Vagina (tissue), 2 donors: ENCODE measurements at places on chromosomes 7 and 10.

GRCh38 chr7:2452074-2452507 lies 24.1 kb downstream of the GRIFIN start:
- DNase-seq, result no peak

DNA sequence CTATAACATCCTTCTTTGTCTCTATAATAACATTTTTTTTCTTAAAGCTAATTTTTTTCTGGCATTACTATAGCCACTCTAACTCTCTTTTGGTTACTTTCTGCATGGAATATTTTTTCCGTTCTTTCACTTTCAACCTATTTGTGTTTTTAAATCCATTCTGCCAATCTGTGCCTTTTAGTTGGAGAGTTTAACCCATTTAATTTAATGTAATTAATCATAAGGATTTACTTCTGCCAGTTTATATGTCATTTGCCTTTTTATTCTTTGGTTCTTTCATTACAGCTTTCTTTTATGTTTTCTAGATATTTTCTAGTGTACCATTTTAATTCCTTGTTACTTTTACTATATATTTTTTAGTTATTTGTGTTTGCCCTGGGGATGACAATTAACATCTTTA lies 78.6 kb downstream of the TMEM270 start:
- DNase-seq, result no peak

- DNase-seq, result no peak
These were observed 234.1 kb downstream of the GATA3 start for GRCh38 chr10:8288600-8288999.

DNA sequence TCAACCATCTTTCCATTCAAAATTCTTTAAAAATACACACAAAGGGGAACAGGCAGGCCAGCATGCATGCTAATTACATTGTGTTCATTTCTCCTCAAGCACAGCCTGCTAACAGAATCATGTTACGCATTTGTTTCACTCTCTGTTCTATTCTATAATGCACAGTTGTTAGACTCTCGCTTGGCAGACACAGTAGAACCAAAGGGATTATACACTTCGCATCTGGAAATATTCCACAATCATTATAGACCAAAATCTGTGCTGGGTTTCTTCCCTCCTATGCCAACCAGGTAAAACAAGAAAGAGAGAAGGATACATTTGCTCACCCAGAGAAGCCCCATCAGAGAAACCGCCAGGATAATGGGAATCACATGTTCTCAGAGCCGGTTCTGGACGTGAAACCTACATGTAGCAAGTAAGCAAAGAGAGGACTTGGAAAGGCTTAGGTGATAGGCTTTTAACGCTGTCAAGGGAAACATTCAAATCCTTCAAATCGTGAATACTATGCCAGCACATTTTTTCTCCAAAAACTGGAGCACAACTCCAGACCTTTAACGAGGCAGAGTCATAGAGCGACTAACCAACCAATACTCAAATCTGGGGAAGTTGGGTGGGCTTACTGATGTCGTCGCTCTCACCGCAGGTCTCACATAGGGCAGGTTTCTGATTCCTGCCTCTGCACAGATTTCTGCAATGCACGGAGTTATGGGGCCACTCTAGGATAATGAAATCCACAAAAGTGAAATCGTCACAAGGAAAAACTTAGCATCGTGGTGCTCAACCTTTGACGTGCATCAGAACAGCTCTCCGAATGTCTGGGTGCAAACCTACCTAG lies 380.5 kb upstream of the AUTS2 start:
- no peak for DNase-seq

DNA sequence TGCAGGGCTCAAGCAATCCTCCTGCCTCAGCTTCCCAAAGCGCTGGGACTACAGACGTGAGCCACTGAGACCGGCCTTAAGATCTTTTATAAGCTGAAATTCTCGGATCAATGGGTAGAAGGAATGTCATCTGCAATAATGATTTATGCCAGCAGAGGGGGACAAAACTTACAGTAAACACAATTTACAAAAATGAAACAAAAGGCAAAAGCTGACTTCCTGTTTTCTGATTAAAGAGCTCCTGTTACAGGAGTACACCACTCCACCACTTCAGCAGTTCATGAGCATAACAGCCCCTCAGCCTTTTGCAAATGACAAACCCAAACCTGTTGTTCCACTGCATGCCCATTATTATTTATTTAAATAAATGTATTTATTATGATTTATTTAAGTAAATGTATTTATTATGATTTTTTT lies 88.5 kb upstream of the ATP6V0A4 start:
- no peak for DNase-seq

GRCh38 chr10:14665304-14665703 lies 109.4 kb downstream of the FAM107B start:
- no peak for DNase-seq

DNA sequence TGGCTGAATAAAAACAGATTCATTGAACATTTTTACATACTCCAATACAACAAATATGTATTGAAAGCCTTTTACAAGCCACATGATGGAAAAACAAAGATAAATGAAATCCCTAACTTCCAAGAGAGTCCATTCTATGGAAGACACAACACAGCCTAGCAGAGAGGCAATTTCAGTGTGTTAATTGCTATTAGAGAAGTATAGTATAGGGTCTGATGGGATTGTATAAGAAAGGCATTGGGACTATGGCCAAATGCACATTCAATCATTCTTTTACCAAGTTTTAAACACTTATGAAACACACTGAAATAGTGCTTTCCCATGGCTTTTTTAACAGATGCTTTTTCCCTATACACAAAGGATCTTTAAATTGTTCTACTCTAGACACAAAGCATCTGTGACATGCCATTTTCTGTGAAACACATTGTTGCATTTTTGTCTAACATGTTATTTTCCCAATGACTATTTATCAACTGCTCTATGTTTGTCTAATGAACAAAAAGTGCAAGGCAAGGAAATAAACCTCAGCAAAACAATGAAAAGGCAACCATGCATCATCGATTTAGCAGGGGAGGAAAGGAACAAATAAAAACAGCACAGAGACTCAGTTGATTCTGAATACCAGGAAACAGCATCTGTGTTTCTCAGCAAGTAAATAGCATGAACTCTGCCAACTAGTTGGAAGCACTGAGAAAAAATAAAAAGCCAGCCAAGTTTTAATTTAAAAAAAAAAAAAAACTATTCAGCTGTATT lies 42.4 kb upstream of the PHYHIPL start:
- DNase-seq, result no peak

GRCh38 chr10:89389254-89389653 lies 3.2 kb upstream of the IFIT1 start:
- DNase-seq, result no peak

GRCh38 chr7:132720835-132721234 lies 144.6 kb upstream of the PLXNA4 start:
- no peak for DNase-seq

DNA sequence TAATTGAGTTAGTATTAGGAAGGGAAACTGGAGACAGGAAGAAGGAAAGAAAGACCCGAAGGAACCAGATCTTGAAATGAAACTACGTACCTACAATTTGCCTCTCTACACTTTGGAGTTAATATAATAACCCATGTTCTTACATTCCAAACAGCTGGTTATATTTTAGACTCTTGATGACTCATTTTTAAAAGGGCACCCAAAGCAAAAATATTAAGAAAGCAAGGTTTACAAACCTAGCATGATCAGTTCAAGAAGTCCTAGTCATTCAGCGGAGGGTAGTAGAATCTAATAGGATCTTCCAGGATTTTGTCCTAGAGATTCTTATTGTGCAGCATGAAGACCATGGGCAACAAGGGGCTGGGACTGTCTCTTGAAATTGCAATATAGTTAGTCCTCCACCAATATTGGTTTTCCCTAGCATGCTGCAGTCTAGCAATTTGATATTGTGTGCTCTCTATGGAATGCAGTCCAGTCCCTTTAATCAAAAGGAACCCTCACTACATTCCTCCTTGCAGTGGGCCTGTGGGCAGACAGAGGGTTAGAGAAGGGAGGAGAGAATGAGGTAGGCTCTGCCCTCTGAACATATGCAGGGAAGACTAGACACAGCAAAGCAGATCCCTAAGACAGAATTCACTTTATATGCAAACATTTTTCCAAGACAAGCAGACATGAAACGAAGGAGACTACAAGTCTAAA lies 230.3 kb downstream of the INHBA start:
- no peak for DNase-seq

GRCh38 chr7:24059775-24060174 lies 224.2 kb upstream of the NPY start:
- no peak for DNase-seq

GRCh38 chr10:72105098-72105475 lies 16.7 kb upstream of the SPOCK2 start:
- no peak for DNase-seq
